Mucosa of gallbladder (tissue), 1 donor: ENCODE measurements at places on chromosomes 2 and 18.

GRCh38 chr2:30445266-30445821, 1.7 kb upstream of the LCLAT1 start:
- DNase-seq = no peak

- peak; percentile 87 for DNase-seq
Observed at GRCh38 chr2:32977228-32977758, 30.5 kb downstream of the LTBP1 start.

GRCh38 chr2:28048341-28048740, 157.8 kb downstream of the BABAM2 start:
- no peak for DNase-seq

DNA sequence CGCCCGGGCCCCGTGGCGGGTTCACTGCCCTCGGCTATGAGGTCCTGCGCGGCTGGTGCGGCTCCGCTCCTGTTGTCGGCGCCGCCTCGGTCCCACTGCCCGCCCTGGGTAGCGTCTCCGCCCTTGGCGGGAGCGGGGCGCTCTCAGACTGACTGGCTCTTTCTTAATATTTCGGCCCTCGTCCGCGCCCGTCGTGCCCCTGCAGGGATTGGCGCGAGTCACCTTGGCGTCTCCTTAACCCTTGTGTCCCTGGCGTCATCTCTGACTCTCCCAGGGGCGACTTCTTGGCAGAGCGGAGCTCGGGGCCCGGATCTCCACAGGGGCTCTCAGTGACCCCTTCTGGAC, 1.3 kb downstream of the PTMA start:
- peak; percentile 44 for DNase-seq

DNA sequence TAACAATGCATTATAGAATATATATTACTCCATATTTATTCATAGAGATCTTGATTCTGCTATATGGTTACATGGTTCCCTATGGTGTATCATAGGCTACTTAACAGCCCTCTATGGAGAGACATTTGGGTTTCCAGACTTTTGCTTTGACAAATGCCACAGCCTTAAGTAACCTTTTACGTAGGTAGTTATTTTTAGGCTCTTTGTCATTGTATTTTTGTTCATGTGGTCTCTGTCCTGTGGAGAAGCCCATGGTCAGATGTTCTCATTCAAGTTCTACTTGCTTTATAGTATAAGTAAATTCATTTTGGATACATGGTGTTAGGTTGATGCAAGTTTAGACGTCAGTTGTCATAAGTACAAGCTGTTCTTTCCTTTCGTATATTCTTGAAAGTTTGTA, 275.2 kb upstream of the THSD7B start:
- DNase-seq = no peak

GRCh38 chr2:202005272-202005887, 28.3 kb upstream of the FZD7 start:
- DNase-seq = no peak

DNA sequence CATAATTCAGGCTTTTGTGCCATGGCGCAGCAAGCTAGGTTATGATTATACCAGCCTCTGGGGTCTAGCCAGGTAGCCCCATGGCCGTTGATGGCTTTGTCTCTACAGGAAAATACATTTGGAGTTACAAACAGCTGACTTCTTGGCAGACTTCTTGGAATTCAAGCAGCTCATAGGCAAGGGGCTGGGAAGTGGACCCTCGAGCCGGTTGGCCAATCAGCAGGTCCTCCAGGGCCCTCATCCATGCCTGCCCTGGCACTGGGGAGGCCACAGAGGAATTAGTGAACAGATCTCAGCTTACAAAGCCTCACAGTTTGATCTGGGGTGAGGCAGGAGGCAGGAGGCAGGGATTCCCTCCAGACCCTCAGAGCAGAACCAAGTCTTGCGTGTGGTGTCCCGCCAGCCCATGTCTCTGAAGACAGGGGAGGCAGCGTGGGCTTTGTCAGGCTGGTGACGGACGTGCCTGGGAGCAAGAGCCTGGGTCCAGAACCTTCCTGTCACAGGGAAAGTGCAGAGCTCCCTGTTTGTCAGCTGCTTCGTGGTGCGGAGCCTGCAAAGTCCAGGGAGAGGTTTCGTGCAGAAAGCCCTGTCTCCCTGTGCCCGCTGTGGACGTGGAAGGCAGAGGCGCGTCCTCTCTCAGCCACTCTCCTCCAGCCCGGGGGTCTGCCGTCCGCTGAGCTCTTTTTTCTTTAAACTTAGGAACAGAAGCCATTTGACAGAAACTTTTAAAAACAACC, 131.7 kb downstream of the KLHL29 start:
- no peak for DNase-seq

DNA sequence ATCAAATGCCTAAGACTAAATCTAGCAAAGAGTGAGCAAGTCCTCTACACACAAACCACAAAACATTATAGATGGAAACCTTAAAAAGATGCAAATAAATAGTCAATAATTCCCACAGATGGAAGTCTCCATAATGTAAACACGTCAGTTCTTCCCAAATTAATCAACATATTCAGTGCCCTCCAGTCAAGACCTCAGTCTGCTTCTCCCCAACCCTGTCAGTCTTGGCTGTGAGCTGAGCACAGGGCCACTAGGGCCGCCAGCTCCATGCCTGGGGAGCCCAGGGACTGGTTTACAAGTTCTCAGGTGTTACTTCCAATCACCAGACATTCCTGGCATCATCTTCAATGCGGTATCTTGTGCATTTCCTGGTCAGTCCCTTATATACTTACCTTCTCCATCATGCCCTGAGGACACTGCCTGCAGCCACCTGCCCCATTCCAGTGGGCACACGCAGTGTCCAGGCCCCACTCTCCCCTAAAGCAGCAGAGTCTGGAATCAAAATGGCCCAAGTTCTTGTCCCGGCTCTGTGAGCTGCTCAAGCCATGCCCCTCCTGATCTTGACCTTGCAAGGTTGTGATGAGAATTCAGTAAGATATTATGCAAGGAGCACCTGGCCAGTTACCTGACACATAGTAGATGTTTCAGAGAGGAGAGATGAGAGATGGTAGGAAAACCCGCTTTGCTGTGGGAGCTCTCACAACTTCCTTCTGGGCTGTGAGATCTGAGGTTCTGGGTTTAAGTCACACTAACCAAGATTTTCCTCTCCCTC, 207.9 kb upstream of the RAB6C start:
- DNase-seq = no peak

DNA sequence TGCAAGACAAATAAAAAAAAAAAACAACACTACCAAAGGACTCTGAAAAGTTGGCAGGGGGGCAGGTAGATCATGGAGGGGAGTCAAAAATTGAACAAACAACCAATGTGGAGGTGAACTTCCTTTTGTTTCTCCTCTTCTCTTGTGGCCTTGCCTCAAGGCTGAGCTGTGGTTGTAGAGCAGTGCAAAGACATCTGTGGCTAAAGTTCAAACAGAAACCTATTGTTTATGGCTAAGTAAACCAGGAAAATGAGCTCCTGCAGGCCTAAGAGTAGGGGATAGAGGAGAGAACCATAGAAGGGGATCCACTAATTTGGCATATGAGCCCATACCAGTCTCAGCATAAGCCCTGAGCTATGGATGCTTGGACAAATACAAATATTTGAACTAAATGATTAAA, 40.2 kb upstream of the EGR4 start:
- DNase-seq = no peak

DNA sequence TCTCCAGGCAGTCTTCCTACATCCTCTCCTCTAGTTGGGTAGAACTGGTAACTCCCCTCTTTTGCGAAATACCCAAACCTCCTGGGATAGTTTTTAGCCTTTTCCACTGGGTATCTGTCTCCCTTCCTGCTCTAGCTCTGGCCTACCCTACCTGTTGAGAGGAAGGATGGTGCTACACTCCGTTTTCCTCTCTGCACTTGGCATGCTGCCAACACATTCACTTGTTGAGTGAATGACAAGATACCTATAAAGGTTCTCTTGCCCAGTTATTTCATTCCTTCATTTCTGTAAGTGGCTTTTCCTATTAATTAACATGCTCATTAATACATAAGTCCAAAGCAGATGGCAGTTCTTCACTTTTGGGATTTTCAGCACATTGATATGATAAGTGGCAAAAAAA, 293.8 kb downstream of the CNTNAP5 start:
- DNase-seq = no peak

- DNase-seq = no peak
Observed at GRCh38 chr2:45825001-45825651, 173.7 kb downstream of the PRKCE start.

DNA sequence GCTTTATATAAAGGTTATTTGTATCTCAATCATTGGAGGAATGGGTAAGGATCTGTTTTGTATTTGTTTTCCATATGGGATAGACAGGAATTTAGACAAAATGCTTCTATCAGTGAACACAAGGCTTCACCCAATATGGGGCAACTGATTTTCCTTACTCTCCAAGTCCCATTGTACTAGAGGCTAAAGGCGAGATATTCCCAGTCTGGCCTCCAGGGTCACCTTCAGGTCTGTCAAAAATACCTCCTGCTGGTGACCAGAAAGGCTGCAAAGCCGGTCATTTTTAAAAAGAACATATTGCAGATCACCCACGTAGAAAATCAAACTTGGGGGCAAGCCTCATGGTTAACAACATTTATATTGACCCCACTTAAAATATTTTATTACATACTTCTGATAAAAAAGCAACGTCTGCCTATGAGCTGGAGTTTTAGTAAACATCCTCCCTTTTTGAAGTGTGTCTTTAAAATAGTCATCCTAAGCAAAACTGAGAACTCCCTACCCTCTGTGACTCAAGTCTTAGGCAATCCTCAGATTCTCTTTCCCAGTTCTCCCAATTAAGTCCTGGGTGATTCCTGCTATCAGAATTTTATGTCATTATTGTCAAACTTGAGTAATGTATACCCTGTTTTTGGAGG, 276.6 kb downstream of the MREG start:
- DNase-seq = no peak

- peak; percentile 12 for DNase-seq
Observed at GRCh38 chr2:152716805-152717227, 445 bp downstream of the PRPF40A start.

- DNase-seq = no peak
Observed at GRCh38 chr2:45707006-45707405, 55.5 kb downstream of the PRKCE start.

- DNase-seq = no peak
Observed at GRCh38 chr2:174662459-174662858, 64.9 kb upstream of the WIPF1 start.

DNA sequence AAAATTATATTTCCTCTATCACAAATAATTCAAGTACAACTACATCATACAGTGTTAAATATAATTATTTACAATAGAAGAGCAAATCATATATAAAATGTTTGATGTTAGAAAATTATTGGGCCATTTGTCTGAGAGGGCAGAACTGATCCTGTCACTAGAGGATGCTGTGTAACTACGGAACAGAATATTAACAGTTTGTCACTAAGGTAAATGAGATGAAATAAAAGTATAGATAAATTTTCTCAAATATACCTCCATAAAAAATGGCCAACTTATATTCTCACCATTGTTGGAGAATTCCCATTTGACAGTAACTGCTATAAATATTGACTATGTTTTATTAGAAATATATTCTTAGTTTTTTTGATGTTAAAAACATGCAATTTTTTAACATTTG, 1067.4 kb upstream of the DDX18 start:
- DNase-seq = no peak

DNA sequence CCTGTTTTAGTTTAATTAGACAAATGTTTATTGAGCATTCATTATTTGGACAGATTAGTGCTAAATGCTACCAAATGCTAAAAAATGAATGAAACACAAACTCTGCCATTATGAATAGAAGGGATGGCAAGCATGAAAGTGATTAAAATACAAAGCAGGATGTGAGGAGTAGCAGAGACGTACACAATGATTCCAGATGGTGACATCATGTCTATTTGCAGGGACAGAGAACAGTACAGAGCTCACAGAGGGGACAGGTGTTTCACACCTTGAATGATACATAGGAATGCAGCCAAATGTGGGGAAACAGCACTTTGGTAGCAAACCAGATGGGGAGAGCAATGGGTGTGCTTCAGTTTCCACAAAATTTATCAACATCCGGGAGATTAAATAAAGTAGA, 76.3 kb downstream of the CD226 start:
- no peak for DNase-seq

GRCh38 chr18:43780782-43781340, 503.6 kb upstream of the SYT4 start:
- no peak for DNase-seq

DNA sequence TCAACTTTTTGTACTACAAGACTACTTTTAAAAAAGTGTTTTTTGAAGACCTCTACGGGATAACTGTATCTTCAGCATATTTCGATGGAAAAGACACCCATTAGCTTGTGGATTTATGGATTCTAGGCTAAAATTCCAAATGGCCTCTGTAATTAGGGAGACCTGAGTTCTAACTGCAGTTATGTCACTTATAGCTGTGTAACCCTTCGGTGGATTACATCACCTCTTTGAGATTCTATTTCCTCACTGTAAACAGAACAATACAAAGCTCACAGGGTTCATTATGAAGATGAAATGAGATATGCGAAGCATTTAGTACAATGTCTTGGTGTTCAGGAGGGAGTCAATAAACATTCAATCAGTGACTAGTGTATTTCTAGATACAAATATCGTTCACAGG, 24.2 kb downstream of the LMAN2L start:
- DNase-seq = no peak

- DNase-seq = no peak
Observed at GRCh38 chr18:8607776-8608742, 1.2 kb upstream of the RAB12 start.

DNA sequence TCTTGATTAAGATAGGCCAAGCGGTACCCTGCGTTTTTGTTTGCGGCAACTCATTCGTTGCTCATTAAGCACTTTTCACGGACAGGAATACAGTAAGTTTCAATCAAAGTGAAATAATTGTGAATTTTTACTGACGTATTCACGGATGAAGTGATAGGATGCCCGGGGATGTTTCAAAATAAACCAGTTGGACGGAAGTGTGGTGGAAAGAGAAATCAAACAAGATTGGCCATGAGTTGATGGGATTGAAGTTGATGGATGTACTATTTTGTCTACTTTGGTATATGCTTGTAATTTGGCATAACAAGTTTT, 481 bp downstream of the TMEM177 start:
- no peak for DNase-seq

DNA sequence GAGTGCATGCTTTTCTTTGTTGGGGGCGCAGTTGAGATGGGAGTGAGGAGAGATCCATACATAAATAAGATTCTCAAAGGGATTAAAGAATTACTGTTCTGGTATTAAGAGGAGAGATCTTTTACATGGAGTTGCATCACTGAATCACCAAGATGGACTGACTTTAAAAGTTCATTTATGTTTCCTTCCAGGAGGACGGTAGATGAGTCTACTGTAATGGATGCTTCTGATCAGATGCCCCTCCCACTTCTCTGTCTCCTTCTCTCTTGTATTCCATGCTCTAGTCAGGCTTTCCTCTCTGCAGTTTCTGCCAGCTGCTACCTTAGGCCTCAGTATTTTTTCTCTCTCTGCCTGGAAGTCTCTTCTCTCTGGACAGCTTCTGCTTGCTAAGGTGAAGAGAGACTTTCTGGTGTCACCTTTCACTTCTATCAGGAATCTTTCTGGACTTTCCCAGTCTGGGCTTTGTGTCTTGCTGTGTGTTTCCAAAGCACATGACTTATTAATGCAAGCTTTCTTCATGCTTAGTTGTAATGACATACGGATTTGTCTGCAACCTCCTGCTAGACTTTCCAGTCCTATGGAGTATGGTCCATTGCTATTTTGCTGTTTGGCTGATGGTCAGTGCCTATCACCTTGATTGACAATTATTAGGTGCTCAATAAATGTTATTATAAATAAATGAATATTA, 23.6 kb downstream of the FAM171B start:
- no peak for DNase-seq

- no peak for DNase-seq
Observed at GRCh38 chr2:187371221-187371620, 76.8 kb downstream of the CALCRL start.

GRCh38 chr2:142165790-142166189, 35.0 kb upstream of the LRP1B start:
- DNase-seq = peak; percentile 14

GRCh38 chr2:114065731-114066130, 175.8 kb downstream of the ACTR3 start:
- DNase-seq = no peak
